NCI-H2081 treated with DMSO at 0.1 percent for 48 hours (cell line): ENCODE measurements at places on chromosomes 5 and 9.

DNA sequence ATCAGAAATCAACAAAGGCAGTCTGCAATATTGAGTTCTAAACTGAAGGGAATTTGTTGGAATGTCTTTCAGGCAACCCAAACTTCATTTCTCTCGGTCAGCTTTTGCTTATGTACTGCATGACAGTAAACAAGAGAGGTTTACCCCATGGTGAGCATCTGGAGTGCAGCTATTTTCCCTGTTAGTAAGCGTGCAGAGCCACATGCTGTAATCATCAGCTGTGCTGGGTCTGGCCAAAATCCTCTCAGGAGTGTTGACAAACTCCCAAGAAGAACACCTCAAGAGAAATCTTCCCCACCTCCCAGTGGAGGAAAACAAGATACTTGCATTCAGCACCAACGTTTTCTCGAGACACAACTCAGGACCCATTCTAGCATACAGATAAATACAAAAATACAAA is 83.6 kb upstream of the ADAMTSL1 start:
- DNase-seq = no peak

DNA sequence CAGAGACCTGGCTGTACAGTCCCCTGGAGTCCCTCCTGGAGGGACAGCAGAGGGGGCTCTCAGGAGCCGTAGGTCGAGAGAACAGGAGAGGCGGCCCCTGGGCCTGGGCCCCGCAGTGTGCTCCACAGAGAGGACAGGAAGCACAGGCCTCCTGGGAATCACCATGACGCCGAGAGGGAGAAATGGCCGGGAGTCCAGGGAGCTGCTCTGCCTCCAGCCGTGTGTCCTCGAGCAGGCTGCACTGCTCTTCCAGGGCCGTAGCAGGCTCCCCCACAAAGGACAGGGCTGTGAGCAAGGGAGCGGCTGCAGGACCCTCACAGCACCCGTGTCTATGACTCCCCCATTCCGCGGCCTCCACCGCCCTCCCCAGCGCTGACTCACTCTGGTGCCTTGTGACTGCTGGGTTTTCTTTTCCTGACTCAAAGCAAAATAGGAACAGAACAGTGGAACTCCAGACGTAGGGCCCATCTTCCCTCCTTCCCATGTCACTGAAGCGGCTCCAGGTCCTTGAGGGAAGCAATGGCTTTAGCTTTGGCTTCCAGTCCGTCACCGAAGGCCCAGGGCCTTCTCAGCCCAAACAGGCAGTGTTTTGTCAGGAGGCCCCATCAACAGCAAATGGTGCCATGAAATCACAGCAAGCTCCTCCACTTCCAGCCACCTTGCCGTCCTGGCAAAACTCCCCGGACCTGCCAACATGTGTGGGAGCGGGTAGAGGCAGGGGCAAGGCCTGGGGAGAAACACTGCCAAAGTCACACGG is 114.2 kb downstream of the LHFPL2 start:
- no peak for DNase-seq

DNA sequence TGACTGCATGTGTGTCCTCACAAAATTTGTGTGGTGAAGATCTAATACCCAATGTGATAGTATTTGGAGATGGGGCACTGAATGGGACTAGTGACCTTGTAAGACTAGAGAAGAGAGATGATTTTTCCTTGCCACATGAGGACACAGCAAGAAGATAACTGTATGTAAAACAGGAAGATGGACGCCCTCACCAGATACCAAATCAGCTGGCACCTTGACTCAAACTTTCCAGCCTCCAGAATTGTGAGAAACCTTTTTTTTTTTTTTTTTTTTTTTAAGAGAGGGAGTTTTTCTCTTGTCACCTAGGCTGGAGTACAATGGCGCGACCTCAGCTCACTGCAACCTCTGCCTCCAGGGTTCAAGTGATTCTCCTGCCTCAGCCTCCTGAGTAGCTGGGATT is 40.3 kb downstream of the UBTD2 start:
- DNase-seq = no peak

GRCh38 chr5:115337882-115338281 is 41.4 kb upstream of the CCDC112 start:
- no peak for DNase-seq

DNA sequence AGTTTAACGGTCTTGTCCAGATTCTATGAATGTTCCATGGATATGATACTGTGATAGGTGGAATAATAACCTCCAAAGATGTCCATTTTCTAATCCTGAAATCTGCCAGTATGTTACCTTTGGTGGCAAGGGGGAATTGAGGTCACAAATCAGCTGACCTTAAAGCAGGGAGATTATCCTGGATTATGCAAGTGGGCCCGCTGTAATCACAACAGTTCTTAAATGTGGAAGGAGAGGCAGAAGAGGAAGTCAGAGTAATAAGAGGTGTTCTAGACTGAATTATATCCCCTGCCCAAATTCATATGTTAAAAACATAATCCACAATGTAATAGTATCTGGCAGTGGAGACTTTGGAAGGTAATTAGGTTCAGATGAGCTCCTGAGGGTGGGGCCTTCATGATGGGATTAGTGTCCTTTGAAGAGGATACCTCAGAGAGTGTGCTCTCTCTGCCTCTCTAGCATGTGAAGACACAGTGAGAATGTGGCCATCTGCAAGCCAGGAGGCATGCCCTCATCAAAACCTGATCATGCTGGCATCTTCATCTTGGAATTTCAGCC is 47.6 kb upstream of the ZFAND5 start:
- DNase-seq = no peak

DNA sequence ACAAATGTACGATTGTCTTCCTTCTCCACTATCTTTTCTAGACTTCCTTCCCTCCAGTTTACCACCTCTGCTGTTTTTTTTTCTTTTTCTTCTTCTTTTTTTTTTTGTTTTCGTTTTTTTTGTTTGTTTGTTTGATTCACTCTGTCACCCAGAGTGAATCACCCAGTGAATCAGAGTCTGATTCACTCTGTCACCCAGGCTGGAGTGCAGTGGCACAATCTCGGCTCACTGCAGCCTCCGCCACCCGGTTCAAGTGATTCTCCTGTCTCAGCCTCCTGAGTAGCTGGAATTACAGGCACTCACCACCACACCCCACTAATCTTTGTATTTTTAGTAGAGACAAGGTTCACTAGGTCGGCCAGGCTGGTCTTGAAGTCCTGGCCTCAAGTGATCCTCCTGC is 375.7 kb downstream of the NTRK2 start:
- DNase-seq = no peak

DNA sequence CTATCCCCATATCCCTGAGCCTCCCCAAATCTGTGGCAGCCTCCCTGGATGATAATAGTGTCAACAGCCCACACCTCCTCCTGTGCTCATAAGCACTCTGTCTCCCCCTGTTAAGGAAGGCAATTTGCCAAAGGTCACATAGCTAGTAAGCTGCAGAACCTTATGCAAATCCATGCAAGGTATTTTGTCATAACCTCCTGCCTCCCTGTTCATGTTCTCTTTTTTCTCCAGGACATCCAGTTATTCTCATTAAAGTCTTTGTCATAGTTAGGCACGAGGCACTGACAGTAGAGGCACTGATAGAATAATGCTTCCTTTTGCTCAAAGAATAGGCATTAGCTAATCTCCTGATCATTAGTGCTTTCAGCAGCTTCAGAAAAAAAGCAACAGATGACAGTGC is 10.2 kb upstream of the AUH start:
- DNase-seq = no peak

DNA sequence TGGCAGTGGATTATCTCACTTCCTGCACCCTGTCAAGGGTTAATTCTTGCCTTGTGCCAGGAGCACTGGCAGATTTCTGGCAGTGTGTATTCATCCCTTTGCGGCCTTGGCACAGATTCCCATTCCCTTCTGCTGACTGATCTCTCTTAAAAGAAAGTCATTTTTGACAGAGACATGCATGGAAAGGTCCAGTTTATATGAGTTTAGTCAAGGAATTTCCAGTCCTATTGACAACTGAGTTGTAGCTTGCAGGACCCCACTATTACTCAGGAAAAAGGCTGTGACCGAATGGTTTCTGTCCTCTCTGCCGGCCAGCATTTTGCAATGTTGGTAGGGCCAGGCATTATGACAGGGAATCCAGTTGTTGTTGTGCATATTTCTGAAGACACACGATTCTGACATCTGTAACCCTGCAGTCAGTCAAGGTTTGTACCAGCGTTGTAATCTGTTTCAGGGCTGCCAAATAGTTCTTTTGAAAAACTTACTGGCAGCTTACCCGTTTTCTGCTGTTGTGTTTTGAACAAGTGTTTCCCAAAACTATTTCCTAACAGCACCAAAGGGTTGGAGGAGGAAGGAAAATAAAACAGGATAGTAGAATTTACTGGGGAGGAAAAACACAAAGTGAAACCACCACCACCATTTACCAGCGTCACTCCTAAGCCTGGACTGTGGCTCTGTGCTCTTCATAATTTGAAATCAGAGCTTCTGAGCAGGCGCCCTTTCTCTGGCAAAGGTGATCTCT is 243.4 kb upstream of the KLF4 start:
- no peak for DNase-seq

DNA sequence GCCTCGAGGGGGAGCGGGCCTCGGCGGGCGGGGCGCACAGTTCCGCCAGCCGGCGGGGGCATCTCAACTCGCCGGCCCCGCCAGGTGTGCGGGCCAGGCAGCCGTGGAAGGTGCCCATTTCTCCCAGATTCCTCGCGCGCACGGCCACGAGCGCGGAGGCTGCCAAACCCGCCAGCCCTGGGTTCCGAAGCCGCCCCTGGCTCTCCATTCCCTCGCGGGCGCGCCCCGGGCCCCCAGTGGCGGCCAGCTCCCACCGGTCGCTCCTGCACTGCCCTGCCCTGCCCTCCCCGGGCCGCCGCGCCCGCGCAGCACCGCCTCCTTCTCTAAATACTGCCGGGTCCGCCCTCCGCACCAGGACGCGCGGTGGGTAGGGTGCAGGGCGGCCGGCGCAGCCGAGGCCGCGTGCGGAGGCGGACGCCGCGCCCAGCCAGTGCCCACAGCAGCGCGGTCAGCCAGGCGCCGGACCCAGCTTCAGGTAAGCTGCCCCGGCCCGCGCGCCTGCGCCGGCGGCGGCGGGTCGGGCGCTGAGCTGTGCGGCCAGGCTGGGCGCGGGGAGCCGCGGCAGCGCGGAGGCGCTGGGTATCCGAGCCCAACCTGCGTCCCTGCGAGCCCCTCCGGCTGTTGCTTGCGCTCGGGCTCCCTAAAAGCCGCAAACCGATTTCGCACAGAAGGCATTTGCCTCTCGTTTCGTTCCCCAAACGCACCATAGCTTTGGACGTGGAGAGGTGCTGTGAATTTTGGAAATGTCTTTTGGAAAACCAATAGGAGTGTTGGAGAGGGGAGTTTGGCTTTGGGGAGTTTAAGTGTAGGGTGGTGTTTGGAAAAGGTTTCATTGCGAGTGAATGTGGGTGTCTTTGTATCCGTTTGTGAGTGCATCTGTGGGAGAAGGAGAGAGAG is at the start of gene TMEM171:
TMEM171 (plus strand) TSS at position 354 of the 897 bp plus-strand sequence. CDS start 2,799 bp downstream, outside the sequence.
- no peak for DNase-seq

DNA sequence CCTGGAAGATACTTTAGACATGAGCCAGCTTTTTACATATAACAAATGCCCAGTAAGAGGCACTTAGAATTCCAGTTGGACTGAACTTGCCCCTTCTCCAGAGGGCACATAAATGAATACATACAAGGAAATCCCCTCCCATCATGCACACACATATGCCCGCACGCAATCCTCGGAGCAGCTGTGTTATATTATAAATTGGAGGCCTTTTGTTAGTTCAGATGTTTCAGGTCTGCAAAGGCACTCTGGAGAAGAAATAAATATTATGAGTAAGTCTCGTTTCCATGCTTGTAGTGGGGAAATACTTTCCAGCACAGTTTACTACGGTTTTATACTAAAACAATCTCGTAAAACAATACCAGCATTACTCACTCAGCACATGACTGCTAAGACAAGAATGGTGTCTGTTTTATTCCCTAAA is 17.6 kb upstream of the MUSK start:
- no peak for DNase-seq

DNA sequence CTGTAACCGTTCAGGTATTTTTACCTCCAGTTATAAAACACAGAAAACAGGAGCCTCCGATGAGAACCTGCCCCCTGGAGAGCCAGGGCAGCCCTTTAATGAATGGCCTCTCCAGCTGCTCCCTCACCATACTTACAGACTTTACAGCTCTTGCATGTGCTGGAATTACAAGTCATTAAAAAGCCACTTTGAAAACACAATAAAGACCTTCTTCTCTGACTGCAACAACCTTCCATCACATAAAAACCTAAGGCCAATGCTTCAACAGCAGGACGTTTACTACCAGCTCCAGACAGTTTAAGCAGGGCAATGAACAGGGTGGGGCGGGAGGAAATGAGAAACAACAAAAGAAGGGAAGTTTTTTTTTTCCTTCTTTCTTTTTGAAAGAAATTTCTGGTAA is 213.8 kb downstream of the MLLT3 start:
- DNase-seq = no peak

GRCh38 chr5:93221773-93222172 is 359.2 kb downstream of the NR2F1-AS1 start:
- DNase-seq = no peak

- DNase-seq = no peak
Observed at GRCh38 chr9:106066940-106067524, 372.7 kb downstream of the TMEM38B start.

DNA sequence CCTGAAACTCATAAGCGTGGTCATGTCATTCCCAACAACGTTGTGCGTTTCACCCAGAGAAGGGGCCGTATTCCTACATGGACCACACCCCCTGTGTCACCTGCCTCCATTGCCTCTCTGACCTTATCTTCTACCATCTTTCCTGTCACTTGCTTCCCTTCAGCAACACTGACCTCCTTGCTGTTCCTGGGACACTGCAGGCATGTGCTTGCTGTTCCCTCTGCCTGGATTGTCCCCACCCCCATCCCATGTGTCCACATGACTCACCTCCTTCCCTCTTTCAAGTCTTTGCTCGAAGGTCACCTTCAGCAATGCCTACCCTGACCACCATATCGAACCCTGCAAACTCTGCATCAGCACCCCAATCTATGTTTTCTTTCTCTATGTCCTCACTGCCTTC is 133.2 kb upstream of the ZNF618 start:
- DNase-seq = no peak

DNA sequence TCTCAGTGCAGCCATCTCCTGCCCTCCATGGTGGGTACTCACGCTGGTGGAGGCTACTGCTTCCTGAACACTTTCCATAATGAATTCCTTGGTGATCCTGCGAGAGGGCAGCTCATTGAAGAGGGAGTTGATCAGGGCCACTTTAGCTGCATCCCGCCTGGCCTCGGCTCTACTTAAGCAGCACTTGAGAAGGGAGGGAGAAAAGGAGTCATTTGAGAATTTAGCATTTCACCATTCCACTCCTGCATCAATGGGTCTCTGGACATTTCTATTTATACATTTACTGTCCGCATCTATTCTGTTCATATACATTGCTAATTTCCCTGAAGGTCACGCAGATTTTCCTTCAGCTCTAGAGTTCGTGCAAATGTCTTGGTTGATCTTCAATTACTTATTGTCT is 35.1 kb downstream of the LIX1 start:
- no peak for DNase-seq
